GOT3 (cell line): ENCODE measurements at places on chromosomes 1 and 21.

- DNase-seq: no peak
Observed at GRCh38 chr1:221274373-221274772, 395.1 kb downstream of the HLX start.

DNA sequence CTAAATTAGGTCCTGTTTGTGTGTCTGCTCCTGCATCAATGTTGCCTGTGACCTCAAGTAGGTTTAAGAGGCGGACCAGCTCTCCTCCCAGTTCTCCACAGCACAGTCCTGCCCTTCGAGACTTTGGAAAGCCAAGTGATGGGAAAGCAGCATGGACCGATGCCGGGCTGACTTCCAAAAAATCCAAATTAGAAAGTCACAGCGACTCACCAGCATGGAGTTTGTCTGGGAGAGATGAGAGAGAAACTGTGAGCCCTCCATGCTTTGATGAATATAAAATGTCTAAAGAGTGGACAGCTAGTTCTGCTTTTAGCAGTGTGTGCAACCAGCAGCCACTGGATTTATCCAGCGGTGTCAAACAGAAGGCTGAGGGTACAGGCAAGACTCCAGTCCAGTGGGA, 79.9 kb downstream of the PRDM2 start:
- DNase-seq: no peak

DNA sequence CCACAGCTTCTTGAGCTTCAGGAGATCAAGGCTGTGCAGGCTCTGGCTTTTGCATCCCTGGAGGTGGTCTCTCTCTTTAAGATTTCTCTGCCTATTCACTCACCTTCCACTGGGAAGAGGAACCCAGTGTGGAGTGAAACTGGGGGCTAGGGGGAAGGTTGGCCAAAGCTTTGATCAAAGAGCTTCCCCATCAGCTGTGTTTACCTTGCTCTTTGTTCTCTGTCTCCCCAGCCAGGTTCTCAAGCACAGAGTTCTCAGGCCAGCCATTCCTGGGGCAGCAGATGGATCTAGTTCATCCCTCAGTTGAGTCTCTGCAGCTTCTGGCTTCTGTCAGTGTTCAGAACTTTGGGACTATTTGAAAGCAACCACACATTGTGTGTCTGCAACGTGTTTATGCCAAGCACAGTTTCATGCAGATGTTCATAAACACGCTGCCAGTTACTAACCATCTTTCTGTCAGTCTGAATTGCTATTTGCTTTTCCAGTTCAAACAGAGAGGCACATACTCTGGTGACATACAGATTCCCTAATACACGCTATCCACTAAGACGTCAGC, 17.2 kb upstream of the MRPS14 start:
- DNase-seq: no peak

DNA sequence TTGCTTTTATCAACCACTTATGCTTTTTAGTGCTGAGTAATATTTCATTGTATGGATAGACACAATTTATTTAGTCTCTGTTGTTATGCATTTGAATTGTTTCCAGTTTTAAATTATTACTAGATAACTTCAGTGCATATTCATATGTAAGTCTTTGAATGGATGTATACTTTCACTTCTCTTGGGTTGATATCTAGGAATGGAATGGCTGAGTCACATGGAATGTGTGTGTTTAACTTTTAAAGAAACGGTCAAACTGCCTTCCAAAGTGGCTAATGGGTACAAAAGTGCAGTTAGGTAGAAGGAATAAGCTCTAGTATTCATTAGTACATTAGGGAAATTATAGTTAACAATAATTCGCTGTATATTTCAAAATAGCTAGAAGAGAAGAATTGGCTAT, 82.4 kb downstream of the NPHS2 start:
- DNase-seq: no peak

DNA sequence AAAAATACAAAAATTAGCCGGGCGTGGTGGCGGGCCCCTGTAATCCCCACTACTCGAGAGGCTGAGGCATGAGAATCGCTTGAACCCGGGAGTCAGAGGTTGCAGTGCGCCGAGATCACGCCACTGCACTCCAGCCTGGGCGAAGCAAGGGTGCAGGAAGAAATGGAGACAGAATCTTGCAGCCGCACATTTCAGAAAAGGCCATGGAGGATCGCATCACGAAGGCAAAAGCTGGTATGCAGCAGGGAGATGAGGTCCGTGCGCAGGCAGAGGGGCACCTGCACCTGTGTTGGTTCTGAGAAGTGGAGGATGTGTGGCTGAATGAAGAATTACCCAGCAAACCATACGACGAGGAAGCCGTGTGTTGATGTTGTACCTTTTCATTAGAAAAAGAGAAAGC, 53.0 kb upstream of the ABCG1 start:
- DNase-seq: no peak

GRCh38 chr1:53279296-53280200, 41.2 kb upstream of the MAGOH start:
- DNase-seq: no peak

GRCh38 chr1:226261818-226262217, 38.4 kb downstream of the MIXL1 start:
- DNase-seq: no peak
